Cerebellar nuclear complex (tissue), 1 donor: ENCODE measurements at places on chromosomes 5 and 9.

DNA sequence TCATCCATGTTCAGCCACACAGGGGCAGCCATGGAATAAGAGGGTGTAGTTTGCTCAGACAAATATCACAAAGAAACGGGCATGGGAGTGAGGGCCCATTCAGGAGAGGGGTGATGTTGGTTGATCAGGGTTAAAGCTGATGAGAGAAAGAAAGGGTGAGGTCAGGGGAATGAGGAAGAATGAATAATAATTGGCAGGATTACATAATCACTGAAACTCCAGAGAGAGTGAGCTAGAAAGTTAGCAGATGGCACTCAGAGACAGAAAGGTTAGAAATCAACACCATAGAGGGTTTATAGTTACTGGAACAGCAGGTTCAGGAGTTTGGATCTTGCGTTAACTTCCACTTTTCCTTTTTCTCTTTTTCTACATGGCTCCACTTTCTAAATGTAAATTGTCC, 113.9 kb downstream of the TAF11L14 start:
- DNase-seq: no peak

DNA sequence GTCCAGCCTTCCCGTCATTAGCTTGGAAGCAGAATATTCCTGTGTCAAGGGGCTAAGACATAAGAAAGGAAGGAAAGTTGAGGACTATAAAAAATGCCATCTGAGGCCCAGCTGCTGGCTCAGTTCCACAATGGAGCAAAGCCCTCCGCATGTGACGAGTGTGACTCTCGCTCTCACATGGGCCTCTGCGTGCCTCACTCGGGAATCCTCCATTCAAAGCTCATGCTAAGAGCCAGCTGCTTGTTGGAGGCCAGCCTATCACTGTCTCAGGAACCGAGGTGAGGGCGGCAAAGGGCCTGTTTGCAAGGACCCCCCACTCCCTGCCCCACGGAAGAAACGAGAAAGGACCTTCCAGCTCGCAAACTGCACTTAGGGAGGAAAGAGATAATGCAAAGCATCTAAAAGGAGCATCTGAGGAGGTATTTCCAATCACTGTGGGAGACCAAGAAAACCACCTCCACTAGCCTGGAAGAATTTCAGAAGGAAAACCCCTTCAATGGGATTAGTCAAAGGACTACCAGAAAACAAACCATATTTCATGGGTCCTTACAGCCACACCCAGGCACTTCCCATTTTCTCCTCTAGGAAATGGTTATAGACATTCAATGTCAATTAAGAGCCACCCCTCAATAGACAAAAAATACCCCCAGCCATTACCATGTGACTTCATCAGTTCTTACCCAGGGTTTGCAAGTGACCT, 95.3 kb downstream of the PRRT1B start:
- DNase-seq: no peak

GRCh38 chr9:35905912-35906679, at the start of gene HRCT1:
Gene HRCT1 (plus strand): TSS chr9:35906202. CDS start chr9:35906288, 86 bp downstream.
- no peak for DNase-seq

GRCh38 chr5:73564675-73565074, 764 bp downstream of the ANKRA2 start:
- no peak for DNase-seq
